Natural killer cell (primary cell): ENCODE measurements at places on chromosomes 3 and 15. TPM values are rescaled to one million over a fixed set of nuclear protein-coding genes. Genes with fewer than 3 reads are reported as not detected.

DNA sequence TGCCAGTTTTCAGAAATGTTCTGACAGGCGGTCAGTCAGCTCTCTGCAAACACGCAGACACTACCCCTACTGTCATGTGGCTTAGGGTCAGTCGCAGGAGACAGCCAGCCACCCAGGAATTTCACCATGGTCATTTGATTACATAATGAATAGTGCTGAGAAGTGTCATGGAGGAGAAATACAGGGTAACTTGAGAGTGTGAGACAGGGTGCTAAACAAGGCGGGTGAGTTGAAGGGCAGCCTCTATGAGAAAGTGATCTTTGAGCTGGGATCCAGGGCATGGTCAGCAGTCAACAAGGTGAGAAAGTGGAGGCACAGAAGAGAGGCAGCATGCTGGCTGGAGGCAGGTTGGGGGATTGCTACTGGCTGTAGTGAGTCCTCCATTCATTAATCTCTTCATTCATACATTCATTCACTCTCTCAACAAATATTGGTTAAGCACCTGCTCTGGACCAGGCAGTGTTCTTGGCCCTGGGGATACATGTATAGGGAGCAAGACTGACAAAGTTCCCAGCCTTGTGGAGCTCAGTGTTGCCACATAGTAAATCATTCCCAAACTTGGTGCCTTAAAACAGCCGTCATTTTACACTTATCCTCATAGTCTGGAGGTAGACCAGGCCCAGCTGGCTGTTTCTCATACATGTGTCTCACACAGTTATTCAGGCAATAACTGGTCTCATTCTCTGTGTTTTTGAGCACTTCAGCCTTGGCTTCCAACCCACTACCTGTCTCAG is 14.8 kb downstream of the PXYLP1 start:
- DNase-seq = no peak

DNA sequence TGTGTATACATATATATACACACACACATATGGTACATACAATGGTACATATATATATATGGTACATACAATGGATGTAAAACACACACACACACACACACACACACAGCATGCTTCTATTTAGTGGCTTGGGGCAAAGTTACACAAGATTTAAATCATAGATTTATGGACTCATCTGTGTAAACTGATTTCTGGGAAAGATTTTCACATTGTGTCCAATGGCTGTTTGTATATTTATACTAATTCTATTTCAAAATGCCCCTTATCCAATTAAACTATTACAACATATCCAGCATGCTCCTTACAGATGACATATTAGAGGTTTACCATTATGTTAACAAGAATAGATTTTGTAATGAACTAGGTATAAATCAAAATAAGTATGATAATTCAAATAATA is 94.9 kb downstream of the ANO10 start:
- no peak for DNase-seq

DNA sequence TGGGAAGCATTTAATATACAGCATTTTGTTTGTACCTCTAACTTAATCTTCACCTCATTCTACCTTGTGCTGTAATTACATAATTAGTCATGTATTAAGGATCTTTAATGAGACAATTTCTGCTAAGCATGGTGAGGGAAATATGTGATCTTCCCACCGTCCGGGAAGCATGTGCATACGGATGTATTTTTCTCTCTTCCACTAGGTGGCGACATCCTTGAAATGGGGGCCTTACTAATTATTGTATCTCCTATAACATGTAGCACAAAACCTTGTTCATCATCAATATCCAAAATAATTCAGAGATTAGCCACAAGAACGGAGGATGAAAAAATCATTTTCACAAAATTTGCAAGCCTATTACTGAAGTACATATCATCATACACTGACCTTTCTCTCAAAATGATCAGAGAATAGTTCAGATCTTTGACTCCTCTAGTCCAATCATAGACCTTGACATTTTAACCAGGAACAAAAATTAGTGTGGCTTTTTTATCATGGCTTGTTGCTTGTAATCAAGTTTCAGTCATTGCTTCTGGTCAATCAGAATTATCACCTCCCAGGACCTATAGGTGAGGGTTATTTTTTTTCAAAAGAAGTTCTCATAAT is 148.9 kb upstream of the GBE1 start:
- no peak for DNase-seq

- DNase-seq = no peak
Observed at GRCh38 chr3:26622621-26623418, at the start of gene LRRC3B. Gene LRRC3B, plus strand, starts transcription at chr3:26622772. Its CDS starts 86,901 bp downstream, at chr3:26709673.

DNA sequence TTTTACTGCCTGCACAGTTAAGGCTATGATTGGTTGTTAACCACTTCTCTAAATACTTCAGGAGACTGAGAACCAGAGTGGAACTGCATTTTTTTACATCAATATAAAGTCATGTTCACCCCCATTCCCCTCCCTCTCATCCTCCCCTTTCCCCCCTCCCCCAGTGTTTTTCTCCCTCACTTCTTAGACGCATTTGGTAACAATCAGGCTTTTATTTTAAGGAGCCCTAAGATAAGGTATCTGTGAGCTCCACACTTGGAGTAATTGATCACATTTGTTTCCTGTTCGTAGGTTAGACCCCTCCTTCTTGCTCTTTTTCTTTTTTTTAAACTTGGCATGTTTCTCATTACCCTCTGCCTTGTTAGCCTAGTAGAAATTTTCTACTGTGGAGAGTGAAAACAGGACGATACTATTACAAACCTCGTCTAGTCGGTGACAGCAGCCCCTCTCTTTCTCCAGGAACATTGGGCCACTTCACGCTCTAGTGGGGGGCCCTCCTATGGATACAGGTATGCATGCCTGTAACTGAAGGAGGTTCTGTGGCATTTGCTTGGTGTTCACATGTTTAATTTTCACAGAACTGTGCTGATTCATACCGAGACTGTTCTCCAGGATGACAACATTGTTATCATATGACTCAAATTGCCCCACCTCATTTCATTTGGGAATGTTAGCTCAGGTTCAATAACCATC is 314.4 kb downstream of the MECOM start:
- no peak for DNase-seq

DNA sequence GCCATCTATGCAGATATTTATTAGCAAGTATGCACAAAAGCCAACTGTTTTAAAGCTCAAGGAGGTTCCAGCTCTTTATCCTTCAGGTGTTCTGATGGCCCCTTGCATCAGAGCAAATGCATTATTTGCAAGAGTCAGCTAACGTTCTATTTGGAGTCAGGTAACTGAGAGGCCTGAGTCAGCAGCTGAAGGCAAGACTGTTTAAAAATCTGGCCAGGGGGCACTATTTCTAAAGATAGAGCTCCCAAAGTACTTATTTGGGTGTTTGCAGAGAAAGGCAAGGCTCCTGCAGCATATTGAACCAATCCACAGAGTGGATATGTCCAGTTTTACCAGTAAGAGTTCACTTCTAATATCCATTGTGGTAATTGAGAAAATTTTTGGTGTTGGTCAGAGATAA is 146.1 kb downstream of the LRTM1 start:
- no peak for DNase-seq

DNA sequence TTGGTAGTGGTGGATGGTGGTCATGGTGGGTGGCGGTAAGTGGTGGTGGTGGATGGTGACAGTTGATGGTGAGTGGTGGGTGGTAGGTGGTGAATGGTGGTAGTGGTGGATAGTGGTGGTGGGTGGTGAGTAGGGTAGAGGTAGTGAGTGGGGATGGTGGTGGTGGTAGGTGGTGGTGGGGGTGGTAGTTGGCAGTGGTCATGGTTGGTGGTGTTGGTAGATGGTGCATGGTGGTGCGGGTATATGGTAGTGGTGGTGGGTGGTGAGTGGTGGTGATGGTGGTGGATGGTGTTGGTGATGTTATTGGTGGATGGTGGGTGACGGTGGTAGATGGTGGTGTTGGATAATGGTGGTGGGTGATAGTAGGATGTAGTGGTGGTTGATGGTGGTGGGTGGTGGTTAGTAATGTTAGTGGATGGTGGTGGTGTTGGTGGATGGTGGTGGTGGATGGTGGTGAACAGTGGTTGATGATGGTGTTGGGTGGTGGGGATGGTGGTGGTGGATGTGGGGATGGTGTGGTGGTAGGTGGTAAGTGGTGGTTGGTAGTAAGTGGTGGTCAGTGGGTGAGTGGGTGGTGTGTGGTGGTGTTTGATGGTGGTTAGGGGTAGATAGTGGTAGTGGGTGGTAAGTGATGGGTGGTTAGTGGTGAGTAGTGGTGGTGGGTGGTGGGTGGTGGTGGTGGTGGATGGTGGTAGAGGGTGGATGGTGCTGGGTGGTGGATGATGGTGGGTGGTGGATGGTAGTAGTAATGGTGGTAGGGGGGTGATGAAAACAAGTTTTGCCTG is 16.7 kb upstream of the RIOX2 start:
- no peak for DNase-seq

DNA sequence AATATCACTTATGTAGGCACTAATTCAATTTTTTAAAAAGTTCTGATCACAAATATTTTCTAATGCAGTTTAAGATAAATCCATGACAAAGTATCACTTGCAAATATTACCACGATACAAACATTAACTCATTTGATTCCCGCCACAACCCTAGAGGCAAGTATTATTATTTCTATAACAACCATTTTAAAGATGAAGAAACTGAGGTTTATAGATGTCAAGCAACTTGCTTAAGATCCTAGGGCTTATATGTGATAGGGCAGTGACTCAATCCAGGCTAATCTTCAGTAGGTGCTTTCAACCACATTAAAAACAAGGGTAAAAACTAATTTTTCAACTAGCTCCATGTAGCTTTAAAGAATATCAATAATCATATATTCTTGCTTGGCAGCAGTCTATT is 1.7 kb downstream of the DYNC1LI1 start:
- DNase-seq = no peak

- no peak for DNase-seq
Observed at GRCh38 chr3:114857299-114857701, 289.8 kb downstream of the ZBTB20 start.

The CA12 gene
- not detected for total RNA-seq

The MAPKBP1 gene
- total RNA-seq = 55.4 TPM

The SCN5A gene
- not detected for total RNA-seq

The LIPH gene
- 0.16 TPM for total RNA-seq
